HuH-7.5 (cell line): ENCODE measurements at places on chromosomes 5 and 9.

DNA sequence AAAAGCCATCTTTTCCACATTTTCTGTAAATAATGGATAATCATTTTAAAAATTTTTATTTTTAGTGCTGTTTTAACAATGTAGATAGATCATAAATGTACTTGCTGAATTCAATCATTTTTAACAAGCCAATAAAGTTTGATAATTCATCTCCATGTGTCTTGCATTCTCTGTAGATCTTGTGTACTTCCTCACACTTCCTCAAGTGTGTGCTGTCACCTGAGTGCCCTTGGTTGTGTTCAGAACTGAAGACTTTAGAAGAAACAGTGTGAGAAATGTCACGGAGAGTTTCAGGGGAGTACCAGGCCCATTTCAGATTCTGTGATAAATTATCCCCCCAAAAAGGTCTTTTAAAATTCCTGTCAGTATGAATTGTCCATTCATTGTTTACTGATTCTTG is 146.0 kb downstream of the NTRK2 start:
- no peak for DNase-seq

DNA sequence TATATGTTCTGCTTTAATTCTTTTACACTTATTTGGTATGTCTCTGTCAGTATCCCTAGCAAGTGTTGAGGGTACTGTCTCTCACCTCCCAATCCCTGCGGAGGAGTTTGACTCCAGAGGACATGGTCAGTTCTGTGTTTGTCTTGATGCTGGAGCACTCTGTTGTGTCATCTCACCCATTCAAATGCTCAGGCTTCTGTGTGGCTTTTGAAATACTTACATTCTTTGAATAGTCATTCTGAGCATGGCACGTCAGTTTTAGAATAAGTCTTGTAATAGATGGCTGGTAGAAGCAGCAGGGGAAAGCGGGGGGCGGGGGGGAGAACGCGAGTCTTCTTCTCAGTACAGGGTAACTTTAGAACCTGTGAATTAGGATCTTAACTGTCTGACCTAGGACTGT is 12.3 kb downstream of the MAST4 start:
- no peak for DNase-seq

GRCh38 chr5:137622850-137623249 is 113.0 kb downstream of the KLHL3 start:
- no peak for DNase-seq

DNA sequence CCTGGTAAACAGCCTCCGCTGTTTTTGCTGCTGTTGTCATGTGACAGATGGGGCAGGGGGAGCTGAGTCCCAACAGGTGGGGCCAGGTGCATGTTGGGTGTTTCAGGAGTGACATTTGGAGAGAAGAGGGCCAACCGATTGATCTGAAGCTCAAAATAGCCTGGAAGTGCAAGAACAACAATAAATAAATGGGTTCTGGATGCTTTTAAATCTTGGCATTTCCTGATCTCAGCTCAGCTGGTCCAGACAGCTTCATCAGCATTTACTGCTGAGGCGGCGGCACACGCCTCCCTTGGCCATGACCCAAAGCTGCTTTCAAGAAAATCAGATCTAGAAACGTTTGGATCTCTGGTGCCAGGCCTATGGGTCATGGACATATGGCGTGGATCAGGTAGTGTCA is 70.5 kb downstream of the PPARGC1B start:
- DNase-seq, result no peak

DNA sequence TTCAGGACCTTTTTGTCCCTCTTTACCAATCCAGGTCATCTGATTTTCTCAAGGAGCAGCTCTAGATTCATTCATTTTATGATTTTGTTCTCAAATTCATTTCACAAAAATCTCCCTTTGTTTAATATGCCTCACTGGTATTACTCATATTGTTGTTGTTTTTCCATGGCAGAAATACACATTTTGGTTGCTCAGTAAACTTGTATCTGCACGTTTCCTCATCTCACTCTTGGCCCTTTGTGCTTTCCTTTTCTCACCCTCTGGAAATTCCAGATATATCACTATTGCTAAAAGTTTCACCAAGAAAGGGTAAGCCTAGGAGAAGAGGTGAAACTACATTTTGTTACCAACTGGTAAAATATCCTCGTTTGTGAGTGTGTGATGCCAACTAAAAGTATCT is 14.8 kb downstream of the ASPN start:
- DNase-seq, result no peak

GRCh38 chr5:54745599-54745998 is 228.0 kb downstream of the SNX18 start:
- no peak for DNase-seq

GRCh38 chr5:7529880-7530279 is 133.9 kb downstream of the ADCY2 start:
- DNase-seq, result no peak

DNA sequence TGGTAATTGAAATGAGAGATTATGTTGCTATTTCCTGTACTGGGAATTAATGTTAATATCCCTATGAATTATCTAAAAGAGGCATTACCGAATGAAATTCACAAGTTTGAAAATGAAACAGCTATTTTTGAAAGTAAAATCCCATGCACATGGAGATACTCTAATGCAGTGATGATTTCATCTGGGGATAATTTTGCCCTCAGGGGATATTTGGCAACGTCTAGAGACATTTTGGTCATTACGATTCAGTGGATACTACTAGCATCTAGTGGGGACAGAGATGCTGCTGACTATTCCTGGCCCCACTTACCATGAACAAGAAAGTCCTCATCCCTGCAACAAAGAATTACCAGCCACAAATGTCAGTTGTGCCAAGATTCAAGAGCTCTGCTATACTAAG is 500.9 kb downstream of the EFNA5 start:
- DNase-seq, result no peak

DNA sequence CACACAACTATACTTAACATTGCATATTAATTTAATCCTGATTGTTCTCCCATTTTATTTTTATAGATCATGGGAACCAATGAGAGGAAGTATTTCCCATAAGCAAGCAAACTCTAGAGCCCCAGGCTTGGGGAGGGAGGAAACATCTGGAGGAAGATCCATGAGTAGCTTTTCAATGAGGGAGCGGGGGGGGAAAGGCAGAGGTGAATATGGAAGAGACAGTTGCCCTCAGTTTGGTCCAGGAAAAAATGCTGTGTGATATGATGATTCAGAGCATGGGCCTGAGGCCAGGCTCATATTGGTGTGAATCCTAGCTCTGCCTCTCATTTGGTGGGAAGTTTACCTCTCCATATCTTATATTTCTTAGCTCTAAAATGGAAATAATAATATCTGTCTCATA is 42.2 kb upstream of the ALDOB start:
- DNase-seq, result no peak

DNA sequence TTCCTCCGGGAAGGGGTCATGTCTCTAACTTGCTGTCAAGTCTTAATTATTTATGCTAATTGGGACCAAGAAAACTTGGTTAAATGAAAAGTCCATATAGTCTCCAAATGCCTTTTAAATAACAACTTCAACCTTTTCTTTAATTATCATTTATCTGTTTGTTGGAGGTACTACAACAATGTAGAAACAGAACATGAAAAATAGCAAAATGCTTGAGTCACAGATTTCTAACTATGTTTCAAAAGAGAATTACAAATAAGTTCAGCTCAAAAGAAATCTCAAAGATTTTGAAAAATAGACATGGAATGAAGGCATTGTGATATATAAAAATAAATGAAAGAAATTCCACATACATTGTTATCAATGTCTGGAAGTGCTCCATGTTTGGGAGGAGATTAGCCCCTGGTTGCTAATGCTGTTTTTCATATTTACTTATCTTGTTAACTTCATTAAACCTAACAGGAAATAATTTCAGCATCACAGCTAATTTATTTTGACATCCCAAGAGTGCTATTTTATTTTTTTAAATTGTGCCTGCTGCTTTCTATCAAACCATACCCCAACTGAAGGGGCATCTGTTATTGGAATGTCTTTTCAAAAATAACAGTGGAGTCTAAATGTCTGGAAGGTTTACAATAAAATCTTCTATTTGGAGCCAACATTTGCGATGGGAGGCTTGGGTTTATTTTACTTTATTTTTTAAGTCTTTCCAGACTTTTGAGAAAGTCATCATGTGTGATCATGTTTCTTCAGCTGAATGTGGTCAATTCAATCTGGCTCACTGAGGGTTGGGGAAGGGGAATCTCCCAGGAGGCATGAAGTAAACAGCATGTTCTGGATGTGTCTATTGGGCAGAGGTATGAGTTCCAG is 53.1 kb upstream of the ANKRD55 start:
- DNase-seq, result no peak

DNA sequence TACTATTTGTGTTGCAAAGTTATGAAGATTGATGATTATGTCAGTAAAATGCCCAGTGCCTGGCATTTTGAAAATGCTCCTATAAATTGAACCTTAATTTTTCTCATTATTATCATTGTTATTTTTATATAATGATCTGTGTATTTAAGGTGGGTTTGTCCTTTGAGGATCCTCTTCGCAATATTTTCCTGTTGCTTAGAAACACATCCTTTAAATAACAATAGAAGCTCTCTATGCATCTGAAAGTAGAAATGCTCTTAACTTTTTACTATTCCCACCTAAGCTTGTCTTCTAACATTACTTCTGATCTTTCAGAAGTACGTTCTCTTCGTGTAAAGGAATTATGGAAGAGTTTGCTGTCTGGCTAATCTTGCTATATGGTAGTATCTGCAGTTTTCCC is 214.7 kb upstream of the TLX3 start:
- no peak for DNase-seq
